PC-3 (cell line): ENCODE measurements at places on chromosomes 5 and 9.

- DNase-seq, result no peak
Measured at GRCh38 chr5:59342181-59342580, 551.3 kb downstream of the PDE4D start.

DNA sequence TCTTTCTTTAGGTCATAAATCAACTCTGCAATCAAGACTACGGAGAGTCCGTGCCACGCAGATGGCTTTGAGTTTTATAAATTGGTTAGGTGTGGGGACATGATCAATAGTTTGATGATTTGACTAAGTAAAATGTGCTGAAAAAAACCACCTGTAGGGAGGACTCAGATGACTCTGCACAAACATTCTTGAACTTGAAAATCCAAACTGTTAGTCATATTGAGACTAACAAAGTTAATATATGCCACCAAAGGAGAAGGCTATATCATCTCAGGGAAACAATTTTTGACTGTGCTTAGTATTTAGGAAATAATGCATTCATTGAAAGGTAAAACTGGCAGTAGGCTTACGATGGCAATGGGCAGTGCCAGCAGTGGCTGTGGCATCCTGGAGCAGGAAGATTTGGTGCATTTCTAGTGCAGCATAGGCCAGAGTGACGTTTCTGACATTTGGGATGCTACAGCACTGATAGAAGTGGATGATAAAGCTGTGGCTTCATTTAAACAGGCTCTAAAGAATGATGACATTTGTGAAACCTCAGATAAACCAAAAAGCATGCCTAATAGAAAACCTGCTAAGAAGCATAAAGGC is 291.1 kb downstream of the MLLT3 start:
- no peak for DNase-seq

DNA sequence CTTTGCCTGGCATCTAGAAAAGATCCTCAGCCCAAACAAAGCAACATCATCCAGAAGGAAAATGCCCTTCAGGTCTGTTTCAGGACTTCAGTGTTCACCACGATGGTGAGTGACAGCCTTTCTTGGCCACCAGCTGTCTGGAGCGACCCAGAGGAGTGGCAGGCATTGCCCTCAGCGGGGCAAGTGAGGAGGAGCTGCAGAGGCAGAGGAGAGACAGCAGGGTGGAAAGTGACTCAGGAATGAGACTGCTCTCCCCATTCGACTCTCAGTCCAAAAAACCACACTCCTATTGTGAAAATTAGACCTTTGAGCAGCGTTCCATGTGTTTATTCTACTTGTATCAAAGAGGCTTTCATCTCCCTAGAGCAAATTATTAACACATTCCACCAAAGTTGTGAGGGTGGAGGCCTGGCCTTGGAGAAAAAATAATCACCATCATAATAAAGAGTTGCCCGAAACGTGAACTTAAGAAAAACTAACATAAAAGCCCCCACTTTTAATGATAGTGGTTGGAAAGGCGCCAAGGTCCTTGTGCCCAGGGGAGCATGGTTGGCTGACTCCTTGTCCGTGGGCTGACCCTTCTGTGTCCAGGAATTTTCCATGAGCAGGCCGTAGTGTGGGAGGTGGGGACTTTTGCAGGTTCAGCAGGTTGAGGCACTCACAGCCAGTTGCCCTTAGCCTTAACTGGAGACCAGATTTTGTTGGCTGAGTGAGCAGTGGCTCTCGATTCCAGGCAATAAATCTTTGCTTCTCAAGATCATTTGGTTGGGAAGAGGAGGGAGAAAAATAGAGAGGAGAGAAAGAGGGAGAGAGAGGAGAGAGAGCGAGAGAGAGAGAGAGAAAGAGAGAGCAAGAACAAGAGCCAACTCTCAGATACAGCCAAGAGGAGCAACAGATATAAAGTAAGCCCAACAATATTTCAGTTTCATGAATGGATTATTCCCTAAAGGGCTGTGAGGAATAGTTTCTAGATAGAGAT is 125.9 kb upstream of the ANKRD55 start:
- DNase-seq, result peak; percentile 7

DNA sequence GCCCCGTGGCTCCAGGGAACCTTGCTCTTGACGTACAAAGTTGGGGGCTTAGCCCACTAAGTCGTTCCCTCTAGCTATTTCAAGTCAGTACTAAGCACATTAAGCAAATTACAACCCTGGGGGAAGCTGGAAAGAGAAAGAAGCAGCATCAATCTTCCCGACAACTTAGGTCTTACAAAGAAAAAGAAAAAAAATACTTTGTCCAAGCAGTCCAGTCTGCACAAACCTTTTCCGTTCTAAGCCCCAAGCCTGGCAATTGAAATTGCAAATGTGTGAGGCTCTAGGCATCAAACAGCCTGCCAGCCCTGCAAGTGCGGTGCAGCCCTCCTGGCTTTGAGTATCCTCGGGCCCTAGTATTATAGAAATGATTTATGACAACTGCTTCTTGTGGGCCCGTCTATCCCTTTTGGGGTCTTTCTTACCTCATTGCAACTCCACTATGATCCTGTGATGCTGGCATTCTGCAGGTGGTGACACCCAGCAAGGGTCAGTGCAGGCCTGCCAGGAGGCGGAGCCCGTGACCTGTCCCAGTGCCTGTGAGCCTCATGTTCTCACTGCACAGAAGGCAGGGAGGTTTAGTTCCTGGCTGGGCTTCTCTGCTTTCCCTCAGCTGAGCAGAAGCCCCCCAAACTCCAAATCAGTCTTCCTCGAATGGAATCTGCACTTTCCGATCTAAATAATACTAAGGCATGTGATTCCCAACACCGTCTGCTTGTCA is 232.3 kb upstream of the IRX2 start:
- no peak for DNase-seq

GRCh38 chr9:26949637-26950069 is 2.6 kb upstream of the PLAA start:
- peak; percentile 42 for DNase-seq

- DNase-seq, result peak; percentile 56
Measured at GRCh38 chr5:2695200-2695891, 56.1 kb downstream of the IRX2 start.

- DNase-seq, result peak; percentile 25
Measured at GRCh38 chr9:38644601-38645000, 24.2 kb upstream of the ANKRD18A start.

- DNase-seq, result no peak
Measured at GRCh38 chr9:90086101-90086511, 481.3 kb downstream of the GADD45G start.

DNA sequence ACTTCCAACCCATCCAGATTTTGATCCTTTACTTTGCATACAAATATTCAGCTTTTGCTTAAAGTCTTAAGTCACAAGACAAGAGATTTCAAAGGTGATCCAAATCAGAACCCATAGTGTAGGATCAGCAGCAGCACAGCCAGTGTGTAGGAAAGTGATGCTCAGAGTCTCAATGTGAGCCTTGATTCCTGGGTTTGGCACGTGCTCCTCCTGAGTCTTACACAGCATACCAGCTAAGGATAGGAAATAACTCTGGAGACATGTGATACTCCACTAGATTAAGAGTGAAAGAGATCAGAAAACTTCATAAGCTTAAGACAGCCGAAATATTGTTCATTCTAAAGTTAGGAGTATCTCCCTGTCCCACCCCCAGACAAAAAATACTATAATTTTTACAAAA is 344.9 kb downstream of the SEMA5A start:
- DNase-seq, result no peak

- DNase-seq, result no peak
Measured at GRCh38 chr5:61308712-61309111, 23.3 kb upstream of the ZSWIM6 start.

GRCh38 chr9:16306586-16306985 is 563.9 kb downstream of the BNC2 start:
- DNase-seq, result no peak

- DNase-seq, result no peak
Measured at GRCh38 chr5:168066536-168067208, 224.8 kb upstream of the WWC1 start.

DNA sequence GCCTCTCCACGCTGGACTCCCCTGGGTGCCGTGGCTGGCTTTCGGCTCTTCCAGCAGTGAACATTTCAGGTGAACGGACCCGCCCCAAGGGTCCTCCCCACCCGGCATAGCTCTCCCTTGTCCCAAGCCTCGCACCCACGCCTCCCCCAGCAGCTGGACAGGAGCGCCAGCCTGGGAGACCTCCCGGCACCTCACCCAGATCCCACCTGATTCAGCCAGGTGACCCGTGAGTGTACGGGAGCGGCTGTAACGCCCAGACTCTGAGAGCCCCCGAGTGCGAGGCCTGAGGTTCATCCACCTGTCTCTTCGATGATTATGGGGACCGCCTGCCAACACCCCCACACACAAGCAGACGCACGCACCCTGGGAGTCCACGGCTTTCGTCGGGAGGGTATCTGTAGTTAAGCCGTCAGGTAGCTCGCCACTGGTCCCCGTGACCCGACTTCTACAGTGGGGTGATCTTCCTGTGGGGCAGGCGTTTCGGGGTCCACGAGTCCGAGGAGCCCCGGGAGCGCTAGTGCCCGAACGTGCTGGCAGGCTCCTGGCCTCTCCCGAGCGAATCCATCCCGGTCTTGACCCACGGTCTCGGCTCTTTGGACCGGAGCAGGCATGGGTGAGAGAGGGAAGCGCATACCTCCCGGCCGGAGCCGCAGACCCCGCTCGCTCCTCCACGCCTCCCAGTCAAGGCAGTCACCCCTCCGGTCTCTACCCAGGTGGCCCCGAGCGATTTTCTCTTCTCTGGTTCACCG is 14.9 kb downstream of the TRIM7 start:
- no peak for DNase-seq

DNA sequence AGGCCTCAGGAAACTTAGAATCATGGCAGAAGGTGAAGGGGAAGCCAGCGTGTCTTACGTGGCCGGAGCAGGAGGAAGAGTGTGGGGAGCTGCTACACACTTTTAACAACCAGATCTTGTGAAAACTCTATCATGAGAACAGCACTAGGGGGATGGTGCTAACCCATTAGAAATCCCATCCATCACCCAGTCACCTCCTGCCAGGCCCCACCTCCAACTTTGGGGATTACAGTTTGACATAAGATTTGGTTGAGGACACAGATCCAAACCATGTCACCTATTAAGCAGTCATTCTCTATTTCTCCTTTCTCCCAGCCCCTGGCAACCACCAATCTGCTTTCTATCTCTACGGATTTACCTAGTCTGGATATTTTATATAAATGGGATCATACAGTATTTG is 26.9 kb downstream of the PBX3 start:
- DNase-seq, result no peak

DNA sequence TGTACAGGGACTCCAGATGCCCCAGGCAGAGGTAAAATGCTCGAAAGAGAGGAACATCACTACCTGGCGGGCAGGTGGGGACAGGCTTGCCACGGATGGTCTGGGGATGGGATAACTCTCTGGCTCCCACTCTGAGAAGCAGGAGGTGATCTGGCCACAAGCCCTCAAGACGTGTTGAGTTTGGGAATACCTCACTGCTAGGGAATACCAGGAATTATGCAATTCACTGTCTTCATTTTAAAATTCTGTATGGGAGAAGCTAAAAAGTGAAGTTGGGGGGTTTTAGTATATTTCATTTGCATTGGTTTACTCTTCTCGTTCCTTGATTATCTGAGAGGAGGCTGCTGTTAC is 510.4 kb downstream of the CCDC171 start:
- no peak for DNase-seq

DNA sequence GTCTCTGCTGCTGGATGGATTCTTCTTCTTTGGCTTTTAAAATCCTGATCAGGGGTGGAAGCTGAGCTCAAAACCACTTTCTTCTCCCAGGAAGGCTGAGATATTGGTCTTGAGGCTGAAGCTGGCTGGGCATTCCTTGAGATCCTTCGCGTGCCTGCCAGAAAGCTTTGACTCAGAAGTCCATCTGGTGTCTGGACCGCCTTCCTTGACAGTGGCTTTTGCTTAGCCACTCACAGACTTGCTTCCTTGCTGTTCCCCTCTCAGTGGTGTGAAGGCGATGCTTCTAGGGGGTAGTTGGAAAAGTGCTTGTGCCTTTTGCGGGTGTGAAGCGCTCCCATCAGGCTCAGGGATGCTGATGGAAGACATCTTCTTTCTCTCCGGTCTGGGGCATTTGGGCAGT is 45.9 kb downstream of the RGS3 start:
- DNase-seq, result no peak

GRCh38 chr9:108950168-108950567 is 16.0 kb downstream of the ABITRAM start:
- no peak for DNase-seq

- no peak for DNase-seq
Measured at GRCh38 chr9:88891040-88891439, 100.2 kb upstream of the S1PR3 start.

DNA sequence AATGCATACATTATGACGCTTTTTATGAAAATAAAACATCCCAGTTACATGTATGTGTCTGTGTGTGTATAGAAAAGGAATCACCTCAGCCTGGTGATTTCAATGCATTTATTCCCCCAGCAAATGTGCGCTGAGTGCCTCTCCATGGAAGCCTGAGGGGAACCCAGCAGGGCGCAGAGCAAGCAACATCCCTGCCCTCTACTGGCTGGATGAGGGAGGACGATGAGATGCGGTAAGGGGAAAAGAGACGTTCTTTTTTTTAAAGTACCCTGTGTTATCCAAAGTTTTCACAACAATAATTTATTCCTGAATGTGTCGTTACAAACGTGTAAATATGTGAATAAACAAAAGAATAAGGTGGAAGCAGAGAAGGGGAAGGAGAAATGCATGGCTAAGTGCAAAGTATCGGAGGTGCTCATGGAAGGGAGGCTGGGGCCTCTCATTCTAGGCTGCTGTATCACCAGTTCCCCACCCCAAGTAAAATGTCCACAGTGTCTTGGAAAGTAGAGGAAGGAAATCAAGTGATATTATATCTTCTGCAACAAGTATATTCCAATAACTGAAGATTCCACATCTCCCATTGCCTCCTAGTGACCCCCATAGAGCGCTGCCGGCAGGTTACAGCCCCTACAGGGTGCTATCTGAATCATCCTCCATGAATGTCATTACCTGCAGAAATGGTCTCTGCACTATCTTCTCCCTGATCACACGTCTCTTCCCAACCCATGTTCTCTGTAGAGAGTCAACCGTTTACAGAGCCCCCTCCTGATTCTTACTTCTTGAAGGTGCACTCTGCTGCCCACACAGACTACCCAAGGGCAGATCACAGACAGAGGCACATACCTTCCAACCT is 13.0 kb upstream of the ABLIM3 start:
- peak; percentile 87 for DNase-seq

- no peak for DNase-seq
Measured at GRCh38 chr5:102554082-102554481, 55.3 kb upstream of the SLCO6A1 start.

DNA sequence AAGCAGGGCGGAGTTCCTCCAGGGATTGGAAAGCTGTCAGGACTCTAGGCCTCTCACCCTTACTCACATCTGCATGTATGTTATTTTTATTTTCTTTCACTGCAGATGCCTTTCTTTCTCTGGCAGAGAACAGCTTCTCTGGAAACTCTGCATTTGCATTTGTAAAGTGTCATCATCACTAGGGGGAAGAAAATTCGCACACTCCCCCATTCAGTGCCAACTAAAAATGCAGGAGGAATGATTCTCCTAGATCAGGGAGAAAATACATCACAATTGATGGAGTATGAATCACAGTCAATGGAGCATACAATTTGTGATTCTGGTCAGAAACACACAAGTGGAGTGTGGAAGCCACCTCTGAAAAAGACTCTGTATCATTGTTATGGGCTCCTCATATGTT is 351.4 kb upstream of the FTMT start:
- DNase-seq, result no peak

- no peak for DNase-seq
Measured at GRCh38 chr9:76510446-76510845, 51.5 kb downstream of the GCNT1 start.

- DNase-seq, result no peak
Measured at GRCh38 chr9:137719194-137719593, 100.4 kb downstream of the EHMT1 start.
